ENCODE measurements at places on chromosomes 13 and 19. TPM values are rescaled to one million over a fixed set of nuclear protein-coding genes. Genes with fewer than 3 reads are reported as not detected.

THSD8 gene
- 2.1 TPM for total RNA-seq

LIM2 gene
- total RNA-seq = not detected

ZNF816 gene
- total RNA-seq = 4.8 TPM

ARRDC5 gene
- total RNA-seq = 0.67 TPM

EDNRB gene
- 144 TPM for total RNA-seq

LAIR2 gene
- total RNA-seq = 1.7 TPM

PRR36 gene
- not detected for total RNA-seq

F2RL3 gene
- 33.9 TPM for total RNA-seq

NLRP4 gene
- total RNA-seq = not detected

APOE gene
- total RNA-seq = 162 TPM

ERICH4 gene
- not detected for total RNA-seq

ZNF682 gene
- total RNA-seq = 4.3 TPM

FFAR2 gene
- 2.4 TPM for total RNA-seq

DLL3 gene
- total RNA-seq = not detected

KLF1 gene
- total RNA-seq = not detected

SIGLEC5 gene
- 2.2 TPM for total RNA-seq

MAP4K1 gene
- total RNA-seq = 3.9 TPM
